ENCODE measurements at places on chromosomes 16 and 17. TPM values are rescaled to one million over a fixed set of nuclear protein-coding genes. Genes with fewer than 3 reads are reported as not detected.

SLC13A2 gene
- total RNA-seq, result not detected

FGF11 gene
- 0.29 TPM for total RNA-seq

CA7 gene
- not detected for total RNA-seq

DCTPP1 gene
- total RNA-seq, result 13.8 TPM

IST1 gene
- total RNA-seq, result 213 TPM

ANKRD40CL gene
- total RNA-seq, result 0.36 TPM

TEKT1 gene
- not detected for total RNA-seq

DNA sequence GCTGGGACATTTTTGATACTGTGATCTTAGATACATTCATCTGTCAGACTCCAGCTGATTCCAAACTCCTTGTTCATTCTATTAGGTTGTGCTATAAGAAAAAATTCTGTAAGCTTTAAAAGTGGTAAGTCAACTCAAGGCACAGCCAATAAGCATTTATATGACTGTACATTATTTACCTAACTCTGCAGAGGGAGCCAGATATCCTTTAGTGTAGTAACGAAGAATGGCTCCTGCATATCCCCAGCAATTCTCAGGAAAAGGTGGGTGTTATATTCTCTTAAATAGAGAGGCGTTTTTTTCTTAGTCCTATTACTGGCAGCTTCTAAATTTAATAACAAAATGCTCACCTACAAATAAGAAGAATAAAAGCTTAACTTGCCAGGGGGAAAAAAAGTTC lies 374.3 kb upstream of the GOT2 start:
- H3K36me3 ChIP-seq, result no peaks in the 10 kb centered on the region
- H3K27ac ChIP-seq, result no peak overlapping the region
- no peak overlapping the region for H3K4me3 ChIP-seq
- no peaks in the 10 kb centered on the region for H3K4me1 ChIP-seq
- no peaks in the 10 kb centered on the region for H3K27me3 ChIP-seq

DNA sequence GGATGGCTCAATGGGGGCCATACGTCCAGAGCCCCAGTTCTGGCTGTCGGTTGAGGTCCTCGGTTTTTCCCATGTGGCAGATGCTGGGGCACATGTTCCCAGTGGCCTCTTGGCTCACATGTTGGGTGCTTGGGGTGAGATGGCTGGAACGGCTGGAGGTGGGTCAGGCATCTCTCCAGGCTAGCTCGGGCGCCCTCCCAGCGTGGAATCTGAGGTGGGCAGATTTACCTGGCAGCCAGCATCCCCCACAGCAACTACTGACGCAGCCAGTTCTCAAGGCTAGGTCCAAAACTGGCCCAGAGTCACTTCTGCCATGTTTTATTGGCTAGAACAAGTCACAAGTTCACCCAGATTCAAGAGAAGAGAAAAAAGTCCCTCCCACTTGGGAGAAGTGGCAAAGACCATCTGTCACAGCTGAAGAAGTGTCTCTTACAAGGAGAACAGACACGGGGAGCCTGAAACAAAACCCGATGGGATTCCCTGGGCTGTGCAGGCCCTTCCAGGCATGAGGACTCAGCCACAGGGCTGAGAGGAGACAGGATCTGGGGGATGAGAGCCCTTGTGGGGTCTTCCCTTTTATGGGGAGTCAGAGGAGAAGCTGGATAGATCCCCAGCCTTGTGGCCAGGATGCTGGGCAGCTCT lies 15.2 kb downstream of the ACE start:
- H3K4me3 ChIP-seq, result no peak overlapping the region
- no peaks in the 10 kb centered on the region for H3K36me3 ChIP-seq
- H3K4me1 ChIP-seq, result no peaks in the 10 kb centered on the region
- H3K27ac ChIP-seq, result no peak overlapping the region
- H3K27me3 ChIP-seq, result peaks cover 12% of the 10 kb centered on the region

DNA sequence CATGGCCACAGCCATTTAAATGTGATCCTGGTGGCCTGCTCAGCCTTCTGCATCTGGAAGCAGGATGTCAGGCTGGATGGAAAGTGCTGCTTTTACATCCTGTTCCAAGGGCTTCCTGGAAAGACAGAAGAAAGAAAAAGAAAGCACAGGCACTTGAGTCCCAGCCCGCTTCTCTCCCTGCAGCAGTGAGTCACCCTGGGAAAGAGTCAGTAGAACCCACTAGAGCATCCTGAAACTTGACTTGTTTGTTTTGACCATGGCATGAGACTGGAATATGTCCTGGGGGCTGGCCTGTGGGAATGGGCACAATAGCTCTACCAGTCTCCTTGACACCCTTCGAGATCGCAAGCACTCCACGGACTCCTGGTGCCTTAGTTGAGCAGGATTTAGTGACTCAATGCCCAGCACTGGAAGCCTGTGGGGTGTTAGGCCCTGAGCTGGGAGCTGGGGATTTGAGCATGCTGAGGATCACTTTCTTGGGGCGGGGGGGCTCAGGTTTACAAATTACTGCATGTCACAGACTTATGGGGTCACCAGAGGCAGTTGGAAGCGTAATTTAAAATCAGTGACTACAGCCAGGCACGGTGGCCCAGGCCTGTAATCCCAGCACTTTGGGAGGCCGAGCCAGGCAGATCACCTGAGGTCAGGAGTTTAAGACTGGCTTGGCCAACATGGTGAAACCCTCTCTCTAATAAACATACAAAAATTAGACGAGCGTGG lies 22.1 kb upstream of the GNA13 start:
- peaks cover 9% of the 10 kb centered on the region for H3K27me3 ChIP-seq
- DNase-seq, result peak; percentile 91
- H3K36me3 ChIP-seq, result no peaks in the 10 kb centered on the region
- H3K27ac ChIP-seq, result no peak overlapping the region

- no peak overlapping the region for H3K4me3 ChIP-seq
- H3K36me3 ChIP-seq, result no peaks in the 10 kb centered on the region
- H3K4me1 ChIP-seq, result no peaks in the 10 kb centered on the region
- DNase-seq, result no peak
- no peak overlapping the region for H3K27ac ChIP-seq
- H3K27me3 ChIP-seq, result peaks cover 9% of the 10 kb centered on the region
Measured at GRCh38 chr17:5702951-5703510, 118.7 kb upstream of the NLRP1 start.

DNA sequence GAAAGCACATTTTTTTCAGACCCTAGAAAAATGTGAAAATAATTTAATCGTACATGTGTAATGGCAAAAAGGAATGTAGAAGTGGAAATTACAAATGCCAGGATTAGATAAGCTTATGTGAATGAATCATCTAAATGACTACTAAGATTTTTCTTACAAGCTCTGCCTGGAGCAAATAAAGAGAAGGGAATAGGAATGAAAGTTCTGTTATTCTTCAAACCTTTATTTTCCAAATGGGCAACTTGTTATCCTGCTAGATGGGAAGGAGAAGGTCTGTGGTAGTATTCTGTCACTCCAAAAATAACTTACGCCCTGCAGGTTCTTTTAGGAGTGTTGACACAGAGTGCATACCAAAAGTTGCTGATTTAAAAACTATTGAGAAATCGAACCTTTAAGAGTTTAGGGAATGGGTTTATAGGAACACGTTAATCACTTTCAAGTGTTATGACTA lies 9.7 kb downstream of the CTCF start:
- peaks cover 13% of the 10 kb centered on the region for H3K4me1 ChIP-seq
- DNase-seq, result peak; percentile 93
- peak overlapping the region; percentile 70 for H3K27ac ChIP-seq

- H3K36me3 ChIP-seq, result peaks cover 91% of the 10 kb centered on the region
- no peaks in the 10 kb centered on the region for H3K27me3 ChIP-seq
- no peak for DNase-seq
- H3K4me1 ChIP-seq, result no peaks in the 10 kb centered on the region
Measured at GRCh38 chr16:69747115-69747514, 7.6 kb downstream of the NOB1 start.

DNA sequence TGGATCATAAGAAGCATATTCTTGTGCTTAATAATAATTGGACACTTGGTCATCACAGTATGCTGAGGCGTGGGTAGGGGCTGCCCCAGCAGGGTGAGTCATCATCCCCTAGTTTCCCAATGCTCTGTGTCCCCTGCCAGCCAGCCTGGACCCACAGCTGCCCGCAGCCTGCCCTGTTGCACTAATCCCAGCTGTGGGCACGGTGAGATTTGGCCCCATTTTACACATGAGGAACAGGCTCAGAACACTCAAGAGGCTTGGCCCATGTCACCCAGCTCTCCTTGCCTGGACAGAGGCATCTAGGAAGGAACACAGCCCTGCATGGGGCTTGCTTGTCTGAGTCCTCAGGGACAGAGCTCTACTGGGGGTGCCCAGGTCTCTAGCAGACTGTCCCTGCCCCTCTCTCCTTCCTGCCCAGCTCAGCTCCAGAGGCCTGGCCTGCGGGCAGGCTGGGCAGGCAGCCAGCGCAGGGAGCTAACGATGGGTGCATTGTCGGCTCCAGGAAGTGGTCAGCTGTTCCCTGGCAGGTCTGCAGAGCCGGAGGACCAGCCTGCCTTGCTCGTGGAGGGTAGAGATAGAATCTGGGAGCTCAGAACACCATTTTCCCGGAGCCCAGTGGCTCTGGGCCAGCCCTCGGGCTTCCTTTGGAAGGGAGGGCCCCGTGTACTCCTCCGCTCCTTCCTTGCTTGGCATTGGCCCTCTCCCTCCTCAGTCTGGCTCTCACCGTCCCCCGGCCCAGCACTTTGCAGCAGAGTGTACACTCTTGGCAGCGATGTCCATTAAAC lies 189.4 kb downstream of the RAB11FIP4 start:
- peaks cover 66% of the 10 kb centered on the region for H3K36me3 ChIP-seq
- DNase-seq, result peak; percentile 94
- peak overlapping the region; percentile 46 for H3K4me3 ChIP-seq
- H3K27me3 ChIP-seq, result no peaks in the 10 kb centered on the region

DNA sequence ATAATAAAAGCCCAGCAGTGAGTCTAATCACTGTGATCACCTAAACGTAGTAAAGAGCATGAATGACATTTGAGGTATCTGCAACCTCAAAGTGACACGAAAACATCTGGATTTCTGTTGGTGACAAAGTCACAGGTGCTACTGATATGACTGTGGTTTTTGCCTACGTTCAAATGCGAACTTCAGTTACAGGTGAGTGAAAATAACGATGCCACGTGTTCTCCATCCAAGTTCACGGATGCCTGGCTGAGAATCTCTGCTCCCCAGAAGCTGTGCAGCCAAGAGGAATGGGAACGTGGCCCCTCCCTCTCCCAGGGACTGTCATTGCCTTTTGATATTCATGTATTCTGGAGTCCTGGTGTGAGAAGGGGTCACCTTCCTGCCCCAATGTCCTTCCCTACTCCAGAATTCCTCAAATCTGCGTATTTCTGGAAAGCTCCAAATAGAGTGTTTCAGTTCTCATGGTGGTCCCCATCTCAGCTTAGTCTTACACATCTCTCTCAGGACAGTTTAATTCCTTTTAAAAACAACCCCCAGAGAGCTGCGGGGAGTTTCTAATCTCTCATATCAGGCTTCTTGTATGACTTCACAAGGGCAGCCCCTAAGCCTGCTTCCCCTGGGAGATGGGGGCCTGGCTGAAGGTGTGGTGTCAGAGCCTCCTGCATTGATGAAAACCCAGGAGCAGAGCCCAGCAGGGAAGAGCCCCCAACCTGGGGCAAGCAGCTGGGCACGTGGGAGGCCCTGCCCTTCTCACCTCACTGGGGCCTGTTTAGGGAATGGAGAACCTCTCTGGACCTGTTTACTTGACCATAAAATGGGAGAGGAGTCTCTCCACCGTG lies 25.8 kb downstream of the PIK3R5 start:
- no peaks in the 10 kb centered on the region for H3K4me1 ChIP-seq
- no peak for DNase-seq
- H3K27ac ChIP-seq, result no peak overlapping the region
- no peaks in the 10 kb centered on the region for H3K36me3 ChIP-seq

DNA sequence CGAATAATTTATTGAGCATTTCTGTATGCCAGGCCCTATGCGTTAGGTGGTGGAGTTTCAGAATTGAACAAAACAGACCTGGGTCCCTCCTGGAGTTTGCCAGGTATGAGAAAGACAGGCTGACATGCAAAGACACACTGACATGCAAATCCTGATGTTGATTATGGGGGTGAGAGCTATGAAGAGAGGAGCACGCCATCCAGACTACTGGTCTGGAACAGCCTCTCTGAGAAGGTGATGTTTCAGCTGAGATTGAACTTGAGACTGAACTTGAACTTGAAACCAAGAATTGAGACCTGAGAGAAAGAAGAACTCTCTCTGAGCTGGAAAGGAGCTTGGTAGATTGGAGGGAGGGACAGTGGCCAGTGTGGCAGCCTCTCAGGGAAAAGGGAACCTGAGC lies 14.2 kb upstream of the CACNG4 start:
- no peak overlapping the region for H3K4me3 ChIP-seq
- H3K36me3 ChIP-seq, result no peaks in the 10 kb centered on the region
- peaks cover 10% of the 10 kb centered on the region for H3K4me1 ChIP-seq
- peaks cover 62% of the 10 kb centered on the region for H3K27me3 ChIP-seq
- DNase-seq, result no peak

- no peak overlapping the region for H3K27ac ChIP-seq
- no peaks in the 10 kb centered on the region for H3K27me3 ChIP-seq
- H3K36me3 ChIP-seq, result no peaks in the 10 kb centered on the region
- no peak overlapping the region for H3K4me3 ChIP-seq
- no peak for DNase-seq
Measured at GRCh38 chr17:68085771-68086381, 50.3 kb downstream of the KPNA2 start.

GRCh38 chr17:41392278-41392677 lies 5.1 kb downstream of the KRT31 start:
- no peak overlapping the region for H3K4me3 ChIP-seq
- no peak overlapping the region for H3K27ac ChIP-seq
- no peaks in the 10 kb centered on the region for H3K36me3 ChIP-seq
- DNase-seq, result peak; percentile 82

- H3K27ac ChIP-seq, result no peak overlapping the region
- H3K4me1 ChIP-seq, result no peaks in the 10 kb centered on the region
- peaks cover 10% of the 10 kb centered on the region for H3K27me3 ChIP-seq
Measured at GRCh38 chr16:58366247-58367031, 25.8 kb upstream of the GINS3 start.

GRCh38 chr17:38577244-38577643 lies 28.5 kb downstream of the SRCIN1 start:
- no peak overlapping the region for H3K27ac ChIP-seq
- peak; percentile 84 for DNase-seq
- H3K4me3 ChIP-seq, result no peak overlapping the region
- peaks cover 71% of the 10 kb centered on the region for H3K27me3 ChIP-seq
- peaks cover 6% of the 10 kb centered on the region for H3K4me1 ChIP-seq

DNA sequence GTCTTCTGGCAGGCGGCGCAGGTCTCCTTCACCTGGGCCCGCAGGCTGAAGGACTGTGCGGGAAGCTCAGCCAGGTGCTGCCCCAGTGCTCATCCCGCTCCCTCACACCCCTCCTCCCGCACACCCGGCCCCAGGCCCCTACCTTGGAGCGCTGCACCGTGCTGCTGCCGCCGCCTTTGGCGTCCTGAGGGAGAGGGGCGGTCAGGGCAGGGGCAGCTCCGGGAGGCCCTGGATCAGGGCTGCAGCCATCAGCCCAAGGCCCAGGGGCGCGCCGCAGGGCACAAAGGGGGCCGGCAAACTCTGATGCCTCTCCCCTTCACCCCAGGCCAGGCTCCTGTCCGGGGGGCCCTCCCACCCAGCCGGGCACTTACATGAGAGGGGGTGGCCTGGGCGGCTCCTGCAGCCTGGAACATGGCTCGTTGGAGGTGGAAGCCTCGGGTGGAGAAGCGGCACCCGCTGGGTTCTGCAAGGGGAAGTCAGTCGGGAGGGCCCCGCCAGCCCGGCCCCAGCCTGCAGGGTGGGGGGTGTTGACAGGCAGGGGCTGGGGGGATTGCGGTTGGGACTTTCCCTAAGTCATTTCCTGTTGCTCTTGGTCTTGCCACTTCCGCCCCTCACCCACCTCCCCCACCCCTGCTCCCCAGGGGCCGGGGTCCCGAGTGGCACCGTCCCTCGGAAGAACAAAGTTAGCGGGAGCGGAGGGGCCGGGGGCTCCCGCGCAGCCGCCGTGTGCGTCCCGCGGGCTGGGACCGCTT lies 863 bp downstream of the LIMD2 start:
- H3K4me1 ChIP-seq, result peaks cover 8% of the 10 kb centered on the region
- peak; percentile 89 for DNase-seq
- no peaks in the 10 kb centered on the region for H3K27me3 ChIP-seq

All from osteoblast (primary cell).